ENCODE measurements at places on chromosomes 11 and 22. TPM values are rescaled to one million over a fixed set of nuclear protein-coding genes. Genes with fewer than 3 reads are reported as not detected.
A peak's percentile ranks its signal among the peaks of the same experiment; 100 is the strongest.

DNA sequence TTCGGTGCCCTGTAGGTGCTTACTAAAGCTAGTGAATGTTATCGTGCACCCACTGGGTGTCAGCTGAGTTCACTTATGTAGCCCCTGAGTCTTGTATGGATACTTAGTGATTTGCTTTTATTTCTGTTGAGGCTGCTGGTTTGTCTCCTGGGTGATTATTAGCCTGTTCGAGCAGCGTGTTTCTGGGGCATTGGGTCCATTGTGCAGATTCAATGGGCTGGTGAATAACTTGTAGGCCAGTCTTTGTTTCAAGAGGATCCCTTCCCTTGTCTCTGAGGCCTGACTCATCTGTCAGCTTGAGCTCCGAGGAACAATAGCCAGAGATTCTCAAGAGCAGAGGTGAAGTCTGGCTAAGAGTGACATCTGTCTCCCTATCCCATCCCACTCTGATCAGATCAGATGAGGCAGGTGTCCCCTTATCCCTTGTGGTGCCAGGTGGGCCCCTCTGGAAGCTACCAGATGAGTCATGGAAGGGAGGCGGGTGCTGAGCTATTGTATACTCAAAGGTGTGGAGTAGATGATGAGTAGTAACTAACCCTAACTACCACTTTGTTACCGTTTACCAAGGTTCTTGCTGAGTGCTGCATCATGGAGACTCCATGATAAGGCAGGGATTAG, 3.7 kb downstream of the MIAT start:
- no peak for DNase-seq

DNA sequence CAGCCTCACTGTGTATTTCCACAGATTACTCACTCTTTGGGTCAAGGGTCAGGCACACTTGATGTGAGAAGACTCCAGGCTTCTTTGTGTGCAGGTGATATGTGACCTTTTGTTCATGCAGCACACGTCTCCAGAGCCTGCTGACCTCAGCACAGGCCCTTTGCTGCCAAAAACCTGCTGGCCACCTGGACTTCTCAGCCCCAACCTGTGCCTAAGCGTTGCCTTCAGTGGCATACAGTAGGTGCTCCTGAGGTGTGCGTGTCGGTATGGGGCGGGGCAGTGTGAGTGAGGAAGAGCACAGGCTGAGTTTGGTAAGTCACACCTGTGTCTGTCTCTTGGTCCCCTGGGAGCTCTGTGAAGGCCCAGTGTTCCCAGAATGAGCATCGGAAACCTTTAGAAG, 58.1 kb downstream of the WNT11 start:
- no peak for DNase-seq

DNA sequence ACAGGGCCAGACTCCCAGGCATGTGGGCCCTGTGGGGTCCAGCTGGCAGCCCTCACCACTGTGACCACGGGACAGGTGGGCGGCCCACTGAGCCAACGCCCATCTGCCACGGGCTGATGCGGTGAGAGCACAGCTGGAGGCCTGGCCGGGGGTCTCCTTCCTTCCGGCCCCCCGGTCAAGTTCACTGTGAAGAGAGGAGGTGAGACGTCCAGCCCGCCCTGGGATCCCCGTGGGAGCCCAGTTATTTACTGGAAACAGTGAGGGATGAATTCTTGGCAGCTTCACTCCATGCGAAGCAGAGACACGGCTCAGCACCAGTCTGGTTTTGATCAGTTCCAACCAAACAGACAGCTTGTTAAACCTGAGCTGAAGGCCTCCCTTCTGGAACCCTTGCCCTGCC, 38.7 kb downstream of the WNT11 start:
- no peak for DNase-seq

The MRGPRX3 gene
- total RNA-seq: not detected

- no peak for DNase-seq
These were observed 74.6 kb upstream of the TEAD1 start for GRCh38 chr11:12599408-12600143.

GRCh38 chr11:69855421-69855820, 36.2 kb upstream of the FGF3 start:
- no peak for DNase-seq

GRCh38 chr11:65290448-65291165, 24.1 kb upstream of the CDC42EP2 start:
- DNase-seq: peak; percentile 3

GRCh38 chr11:31531293-31531692, 21.7 kb downstream of the ELP4 start:
- no peak for DNase-seq

The KRTAP5-8 gene
- not detected for total RNA-seq

DNA sequence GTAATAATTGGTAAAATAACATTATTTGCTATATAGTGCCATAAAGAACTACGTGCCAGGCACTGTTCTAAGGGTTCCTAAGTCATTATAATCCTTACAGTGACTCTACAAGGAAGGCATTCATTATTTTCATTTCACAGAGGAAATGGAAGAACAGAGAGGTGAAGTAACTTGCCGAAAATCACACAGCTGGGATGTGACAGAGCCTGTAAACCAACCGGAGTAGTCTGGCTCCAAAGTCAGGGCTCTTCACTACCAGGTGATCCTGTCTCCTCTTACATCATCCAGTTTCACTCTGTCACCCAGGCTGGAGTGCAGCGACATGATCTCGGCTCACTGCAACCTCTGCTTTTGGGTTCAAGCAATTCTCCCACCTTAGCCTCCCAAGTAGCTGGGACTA, 59.2 kb upstream of the RBFOX2 start:
- no peak for DNase-seq

- DNase-seq: peak; percentile 74
These were observed 2.7 kb upstream of the SREBF2 start for GRCh38 chr22:41830174-41830573.

The FOSL1 gene
- 7.5 TPM for total RNA-seq

GRCh38 chr22:29016067-29016938, 45.3 kb downstream of the C22orf31 start:
- no peak for DNase-seq

DNA sequence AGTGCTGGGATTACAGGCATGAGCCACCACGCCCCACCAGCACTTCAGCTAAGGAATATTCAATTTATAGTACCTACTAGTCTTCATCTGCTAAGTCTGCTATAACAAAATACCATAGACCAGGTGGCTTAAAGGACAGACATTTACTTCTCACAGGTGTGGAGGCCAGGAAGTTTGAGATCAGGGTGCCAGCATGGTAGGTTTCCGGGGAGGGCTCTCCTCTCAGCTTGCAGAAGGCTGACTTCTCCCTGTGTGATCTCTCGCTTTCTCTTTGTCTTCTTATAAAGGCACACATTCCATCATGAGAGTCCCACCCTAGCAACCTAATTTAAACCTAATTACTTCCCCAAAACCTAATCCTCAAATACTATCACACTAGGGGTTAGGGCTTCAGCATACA, 433.0 kb downstream of the INSC start:
- DNase-seq: no peak

- DNase-seq: no peak
These were observed 227.6 kb upstream of the PITPNB start for GRCh38 chr22:28146401-28147314.

DNA sequence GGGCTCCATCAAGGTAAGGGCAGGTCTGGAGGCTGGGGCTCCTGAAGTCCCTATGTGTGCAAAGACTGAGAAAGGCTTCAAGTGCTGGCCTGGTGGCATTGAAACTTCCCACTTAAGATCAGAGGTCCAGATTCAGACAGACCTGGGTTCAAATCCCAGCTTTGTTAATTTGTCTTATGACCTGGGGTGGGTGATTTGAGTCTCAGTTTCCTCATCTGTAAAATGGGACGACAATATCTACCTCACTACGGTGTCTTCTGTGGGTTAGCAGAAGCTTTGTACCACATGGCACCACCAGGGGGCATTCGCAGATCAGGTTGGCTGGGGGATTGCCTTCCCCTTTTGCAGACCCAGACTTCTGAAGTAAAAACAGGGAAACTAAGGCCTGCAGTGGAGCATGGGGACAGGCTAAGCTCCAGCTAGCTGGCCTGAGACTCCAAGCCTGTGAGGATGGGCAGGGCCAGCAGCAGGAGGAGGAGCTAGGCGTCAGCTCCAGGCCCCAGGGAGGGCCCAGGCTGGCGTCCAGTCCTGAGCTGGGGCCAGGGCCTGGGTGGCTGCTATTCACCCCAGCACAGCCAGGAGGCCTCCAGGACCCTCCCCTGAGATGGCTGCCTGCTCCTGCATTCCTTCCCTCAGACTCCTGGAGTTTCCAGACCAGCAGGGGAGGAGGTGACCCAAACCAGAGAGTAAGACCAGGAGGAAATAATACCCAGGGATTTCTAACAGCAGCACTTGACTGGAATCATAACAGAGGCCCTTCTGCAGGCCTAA, 1.5 kb downstream of the CASTOR1 start:
- DNase-seq: no peak

DNA sequence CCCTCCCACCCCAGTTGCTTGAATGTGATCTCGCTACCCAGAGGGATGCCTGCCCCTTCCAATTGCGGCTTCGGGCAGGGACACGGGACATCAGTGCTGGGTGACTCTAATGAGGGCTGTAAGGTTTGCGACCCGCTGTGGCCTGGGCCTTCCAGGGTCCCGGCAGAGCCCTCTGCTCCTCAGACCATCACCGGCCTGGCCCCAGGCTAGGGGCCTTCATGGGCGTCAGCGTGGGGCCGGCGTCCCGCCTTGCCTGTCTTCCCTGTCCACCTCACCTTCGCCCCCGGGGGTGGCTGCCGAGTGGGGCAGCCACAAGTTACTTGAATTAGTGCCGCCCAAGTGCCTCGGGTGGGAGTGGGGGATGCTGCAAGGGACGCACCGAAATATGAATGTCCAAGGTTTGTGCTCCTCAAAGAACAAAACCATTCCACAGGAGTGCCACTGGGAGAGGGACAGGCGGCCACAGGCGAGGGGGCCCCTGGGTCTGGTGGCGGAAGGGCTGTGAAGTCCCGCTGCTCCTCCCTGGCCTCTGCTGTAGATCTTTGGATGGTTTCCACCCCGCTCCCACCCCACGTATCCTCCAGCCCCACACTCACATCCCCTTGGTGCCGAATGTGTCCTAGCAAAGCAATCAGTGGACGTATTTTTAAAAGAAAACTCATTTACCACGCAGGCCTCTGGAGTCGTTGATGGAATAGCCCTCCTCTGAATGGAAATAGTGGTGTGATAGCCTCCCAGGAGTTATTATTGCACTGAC, 317.1 kb downstream of the NTM start:
- DNase-seq: no peak

DNA sequence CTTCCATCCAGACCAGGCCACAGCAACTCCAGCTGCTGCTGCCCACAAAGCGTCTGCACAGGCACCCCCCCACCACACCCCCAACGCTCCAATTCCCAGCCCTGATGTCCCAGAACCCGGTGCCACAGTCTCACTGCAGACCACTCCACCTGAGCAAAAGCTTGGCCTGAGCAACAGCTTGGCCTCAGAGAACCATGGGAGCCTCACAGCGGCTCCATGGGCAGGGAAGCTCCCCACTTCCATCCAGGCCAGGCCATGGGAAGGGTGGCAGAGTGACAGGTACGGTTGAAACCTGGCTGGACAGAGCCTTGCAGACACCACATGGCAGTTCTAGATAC, 13.2 kb downstream of the PLXNB2 start:
- no peak for DNase-seq

DNA sequence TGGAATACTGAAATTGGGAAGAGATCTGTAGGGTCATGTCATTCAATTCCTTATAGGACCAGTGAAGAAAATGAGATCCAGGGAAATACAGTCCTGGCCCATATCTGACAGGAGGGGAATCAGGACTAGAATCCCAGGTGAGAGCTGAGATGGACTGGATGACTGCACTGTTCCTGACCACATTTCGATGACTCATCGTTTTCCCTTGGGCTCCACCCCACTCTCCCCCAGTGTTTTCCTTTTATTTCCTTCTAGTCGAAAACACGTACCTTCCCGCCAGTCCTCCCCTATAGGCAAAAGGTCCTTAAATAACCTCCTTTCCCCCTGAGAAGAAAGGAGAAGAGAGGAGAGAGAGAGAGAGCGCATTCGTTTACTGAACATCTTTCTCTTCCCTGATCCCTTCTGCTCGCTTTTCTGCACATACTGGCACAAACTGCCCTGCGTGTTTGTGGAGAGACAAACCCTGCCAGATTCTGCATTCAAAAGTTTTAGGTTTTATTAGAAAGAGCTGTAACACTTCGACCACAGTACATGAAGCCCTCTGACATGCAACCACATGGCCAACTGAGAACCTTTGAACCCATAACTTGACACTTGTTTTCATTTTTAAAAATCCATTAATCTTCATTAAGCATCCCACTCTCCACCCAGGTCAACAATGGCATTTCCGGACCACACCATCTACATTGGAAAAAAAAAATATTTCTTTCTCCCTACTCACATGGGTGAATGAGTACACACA, 565.7 kb downstream of the METTL15 start:
- DNase-seq: no peak

The SELENOH gene
- 92.1 TPM for total RNA-seq

DNA sequence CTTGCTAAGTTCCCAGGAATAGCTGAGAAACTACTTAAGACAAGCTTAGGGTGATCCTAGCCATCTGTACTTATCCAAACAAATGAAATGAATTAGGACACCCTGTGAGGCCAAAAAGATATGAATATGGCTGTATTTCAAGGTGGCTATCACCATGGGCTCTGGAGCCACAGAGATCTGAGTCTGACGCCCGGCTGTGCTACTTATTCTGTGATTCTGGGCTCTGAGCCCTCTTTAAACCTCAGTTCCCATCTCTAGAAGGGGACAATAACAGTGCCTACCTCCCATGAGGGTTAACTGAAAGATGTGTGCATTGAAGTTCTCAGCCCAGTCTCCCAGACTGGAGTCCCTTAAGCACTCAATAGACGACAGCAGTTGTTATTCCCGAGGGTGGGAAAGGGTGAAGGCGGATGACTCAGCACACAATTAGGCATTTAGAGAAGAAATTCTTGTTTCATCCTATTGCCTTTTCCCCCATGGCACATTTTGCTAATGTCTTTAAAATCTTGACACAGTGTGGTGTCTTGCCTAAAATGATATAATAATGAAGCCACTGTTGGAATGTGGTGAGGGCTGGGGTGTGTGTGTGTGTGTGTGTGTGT, 132.5 kb downstream of the ADAMTS15 start:
- DNase-seq: no peak

Data from chondrocyte (in vitro differentiated cells).